Bladder microvascular endothelial cell (primary cell): ENCODE measurements at places on chromosomes 6 and 20. TPM values are rescaled to one million over a fixed set of nuclear protein-coding genes. Genes with fewer than 3 reads are reported as not detected.

The SLC26A8 gene
- total RNA-seq: not detected in 2 replicates

The HMGCLL1 gene
- total RNA-seq: not detected in 2 replicates

The EYS gene
- not detected in 2 replicates for total RNA-seq

The RAET1E gene
- total RNA-seq: 0.16 TPM in 1 of 2 replicates, not detected in the other

The HLA-DMA gene
- total RNA-seq: 1.1 and 2.6 TPM in 2 replicates

The SUPT3H gene
- total RNA-seq: 5.5 and 6.4 TPM in 2 replicates

The ZSCAN23 gene
- 1.5 TPM in 2 replicates for total RNA-seq

The SCRT2 gene
- not detected in 2 replicates for total RNA-seq

The TXLNB gene
- 1.1 and 1.2 TPM in 2 replicates for total RNA-seq

The ISM1 gene
- total RNA-seq: under 0.01 and 0.06 TPM in 2 replicates

The GPR6 gene
- not detected in 2 replicates for total RNA-seq

The RBM12 gene
- total RNA-seq: 29.1 and 59.0 TPM in 2 replicates

The LCA5 gene
- 3.3 and 3.6 TPM in 2 replicates for total RNA-seq

The ULBP1 gene
- 0.16 and 0.25 TPM in 2 replicates for total RNA-seq

The ATP6V1G2 gene
- total RNA-seq: 0.49 and 0.94 TPM in 2 replicates

The FAM209B gene
- not detected in 2 replicates for total RNA-seq
